ENCODE measurements at places on chromosomes 7 and 10. TPM values are rescaled to one million over a fixed set of nuclear protein-coding genes. Genes with fewer than 3 reads are reported as not detected.

TSPAN12 gene
- total RNA-seq, result 25.8 TPM

NXPH1 gene
- not detected for total RNA-seq

PRLHR gene
- total RNA-seq, result not detected

FFAR4 gene
- not detected for total RNA-seq

PRR15 gene
- total RNA-seq, result 0.48 TPM

THNSL1 gene
- 2.0 TPM for total RNA-seq

NPY gene
- not detected for total RNA-seq

VGF gene
- 0.10 TPM for total RNA-seq

PIK3AP1 gene
- 0.33 TPM for total RNA-seq

DMTF1 gene
- 66.3 TPM for total RNA-seq

CHAT gene
- not detected for total RNA-seq

MEIG1 gene
- total RNA-seq, result not detected

ALKBH4 gene
- total RNA-seq, result 13.1 TPM

Measured in vein endothelial cell (primary cell).